ENCODE measurements at places on chromosomes 6 and 20.

DNA sequence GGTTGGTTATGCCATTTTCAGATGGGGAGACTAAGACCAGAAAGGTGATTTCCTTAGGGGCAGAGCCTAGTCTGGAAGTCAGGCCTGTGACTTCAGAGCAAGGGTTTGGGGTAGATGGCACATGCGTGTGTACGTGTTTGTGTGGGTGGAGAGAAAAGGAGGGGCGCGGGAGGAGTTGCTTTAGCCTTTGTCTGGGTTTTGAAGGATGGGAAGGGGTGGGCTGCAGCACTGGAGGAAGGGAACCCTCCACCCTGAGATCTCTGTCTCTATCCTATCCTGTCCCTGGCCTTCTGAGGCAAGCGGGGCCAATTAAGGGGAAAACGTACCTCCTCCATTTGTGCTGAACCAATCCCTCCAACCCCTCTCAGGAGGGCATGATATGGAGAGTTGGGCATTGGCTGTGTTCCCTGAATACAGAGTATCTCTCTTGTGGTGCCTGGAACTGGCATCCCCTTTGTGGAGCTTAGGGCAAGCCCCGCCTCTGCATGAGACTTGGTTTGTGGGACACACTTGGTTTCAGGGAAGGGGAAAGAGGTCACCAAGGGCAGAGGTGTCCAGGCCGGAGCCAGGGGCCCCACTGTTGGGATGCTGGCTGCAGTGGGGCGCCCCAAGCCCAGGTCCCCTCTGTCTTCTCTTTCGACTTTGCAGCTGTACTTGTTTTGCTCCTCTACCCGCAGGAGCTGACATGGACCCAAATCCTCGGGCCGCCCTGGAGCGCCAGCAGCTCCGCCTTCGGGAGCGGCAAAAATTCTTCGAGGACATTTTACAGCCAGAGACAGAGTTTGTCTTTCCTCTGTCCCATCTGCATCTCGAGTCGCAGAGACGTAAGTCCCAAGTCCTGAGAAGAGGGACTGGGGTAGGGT, at the start of gene DBNDD2:
Gene DBNDD2, plus strand, starts transcription at position 507 of the 863 bp plus-strand sequence. Its CDS starts 179 bp downstream, at position 686.
- DNase-seq, result no peak

DNA sequence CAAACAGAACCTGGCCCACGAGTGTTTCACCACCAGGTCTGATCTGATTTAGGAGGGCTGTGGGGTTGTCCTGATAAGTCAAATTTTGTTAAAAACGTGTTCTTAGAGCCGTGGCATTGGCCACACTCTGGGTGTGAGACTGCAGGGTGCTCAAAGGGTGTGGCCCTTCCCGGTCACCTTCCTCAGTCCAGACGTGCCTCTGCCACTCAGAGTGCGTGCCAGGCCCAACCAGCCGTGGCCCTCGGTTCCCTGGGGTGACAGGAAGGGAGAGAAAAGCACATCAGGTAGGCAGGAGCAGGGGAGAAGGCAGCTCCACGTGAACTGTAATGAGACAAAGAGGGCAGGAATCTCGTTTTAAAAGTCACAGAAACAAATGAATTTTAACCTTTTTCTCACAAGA, 115.4 kb downstream of the FAM120B start:
- DNase-seq, result no peak

- no peak for DNase-seq
These were observed 93.7 kb downstream of the MYO6 start for GRCh38 chr6:75842732-75843131.

DNA sequence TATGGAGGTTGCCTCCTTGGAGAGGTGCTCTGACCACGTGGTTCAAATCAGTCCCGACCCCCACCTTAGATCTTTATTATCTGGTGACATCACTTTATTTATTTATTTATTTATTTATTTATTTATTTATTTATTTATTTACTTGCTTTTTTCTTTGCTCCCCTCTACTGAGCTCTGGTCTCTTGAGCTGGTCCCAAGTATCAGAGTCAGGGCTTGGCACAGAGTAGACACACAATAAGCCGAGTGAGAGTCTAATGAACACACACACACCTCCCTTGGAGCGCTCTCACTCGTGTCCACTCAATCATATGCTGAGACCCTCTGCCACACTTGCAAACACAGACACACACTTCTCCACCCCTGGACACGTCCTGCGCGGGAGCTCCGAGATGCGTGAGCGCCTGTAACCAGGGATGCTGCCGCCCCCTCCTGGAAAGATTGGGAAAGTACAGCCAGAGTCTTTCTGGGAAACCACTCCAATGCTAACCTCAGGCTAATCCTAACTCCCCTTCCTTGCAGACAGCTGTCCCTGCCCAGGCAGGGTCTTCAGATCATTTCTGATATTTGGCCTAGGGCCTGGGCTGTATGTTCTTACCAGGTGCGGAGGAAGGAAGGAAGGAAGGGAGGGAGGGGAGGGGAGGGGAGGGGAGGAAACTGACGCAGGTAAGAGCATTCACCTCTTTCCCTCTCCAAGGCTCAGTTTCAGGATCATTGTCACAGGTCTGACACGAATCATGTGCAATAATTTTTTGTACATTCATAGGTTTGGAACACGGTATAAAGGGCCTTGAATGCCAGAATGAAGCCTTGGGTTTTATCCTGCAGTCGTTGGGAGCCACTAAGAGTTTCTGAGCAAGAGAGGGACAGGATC, 70.9 kb downstream of the STK35 start:
- peak; percentile 44 for DNase-seq

GRCh38 chr6:170456886-170457698, 96.0 kb downstream of the PSMB1 start:
- DNase-seq, result no peak

DNA sequence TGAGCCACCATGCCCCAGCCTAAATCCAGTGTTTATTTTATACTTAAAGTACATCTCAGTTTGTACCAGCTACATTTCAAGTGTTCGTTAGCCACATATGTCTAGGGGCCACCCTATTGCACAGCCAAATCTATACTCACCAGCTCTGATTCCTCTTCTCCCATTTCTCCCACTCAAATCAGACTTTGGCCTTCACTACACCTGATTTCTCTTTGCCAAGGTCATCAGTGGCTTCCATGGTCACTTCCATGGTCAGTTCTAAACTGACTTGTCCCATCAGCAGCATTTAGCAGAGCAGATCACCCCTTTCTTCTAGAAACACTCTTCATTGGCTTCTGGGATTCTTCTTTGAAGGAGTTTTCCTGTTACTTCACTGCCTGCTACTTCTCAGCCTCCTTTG, 14.1 kb downstream of the GHRH start:
- DNase-seq, result no peak

GRCh38 chr6:169800668-169801395, 49.4 kb downstream of the ERMARD start:
- DNase-seq, result no peak

DNA sequence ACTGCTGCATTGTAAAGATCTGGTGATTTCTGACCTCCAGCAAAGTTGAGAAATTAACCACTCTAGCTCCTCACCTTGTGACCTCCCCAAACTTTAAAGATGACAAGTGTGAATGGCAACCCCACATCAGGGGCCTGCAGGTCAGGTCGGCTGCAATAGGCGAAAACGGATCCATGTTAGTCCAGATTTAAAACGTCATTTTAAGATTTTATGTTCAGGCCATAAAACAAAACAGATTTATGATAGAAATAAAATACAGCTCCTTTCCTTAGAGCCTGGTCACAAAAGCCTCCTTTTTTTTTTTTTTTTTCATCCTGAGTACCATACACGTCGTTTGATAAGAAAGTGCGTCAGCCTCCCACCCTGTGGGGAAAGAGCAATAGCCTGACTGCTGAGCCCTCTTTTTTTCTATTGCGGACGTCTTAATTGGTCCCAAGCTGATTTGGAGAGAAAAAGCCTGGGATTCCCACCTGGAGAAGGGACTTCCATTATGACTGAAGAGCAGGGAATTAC, 519.2 kb upstream of the NOX3 start:
- no peak for DNase-seq

DNA sequence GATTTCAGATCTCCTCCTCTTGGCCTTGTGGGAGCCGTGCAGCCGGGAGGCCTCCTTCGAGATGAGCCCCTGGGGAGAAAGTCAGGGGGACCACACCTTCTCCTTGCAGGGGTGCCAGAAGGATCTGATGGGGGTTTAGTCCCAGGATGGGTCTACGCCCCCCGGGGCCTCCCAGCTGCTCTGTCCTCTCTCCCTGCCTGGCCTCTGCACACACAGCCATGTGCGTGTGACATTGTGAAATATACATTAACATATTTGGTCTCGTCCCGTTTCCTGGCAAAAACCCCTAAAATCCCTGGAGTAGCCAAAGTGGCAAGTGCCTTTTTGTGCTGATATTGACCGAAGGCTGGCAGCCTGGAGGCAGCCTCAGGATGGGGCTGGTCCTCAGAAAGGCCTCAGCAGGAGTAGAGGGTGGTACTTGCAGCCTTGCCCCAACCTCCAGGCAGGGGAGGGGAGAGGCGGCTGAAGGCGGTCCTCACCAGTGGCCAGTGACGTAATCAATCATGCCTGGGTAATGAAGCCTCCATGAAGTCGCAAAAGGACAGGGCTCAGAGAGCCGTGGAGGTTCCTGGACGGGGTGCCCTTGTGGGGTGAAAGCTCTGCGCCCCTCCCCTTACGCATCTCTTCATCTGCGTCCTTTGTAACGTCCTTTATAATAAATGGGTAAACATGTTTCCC, 5.1 kb upstream of the HELZ2 start:
- DNase-seq, result no peak

DNA sequence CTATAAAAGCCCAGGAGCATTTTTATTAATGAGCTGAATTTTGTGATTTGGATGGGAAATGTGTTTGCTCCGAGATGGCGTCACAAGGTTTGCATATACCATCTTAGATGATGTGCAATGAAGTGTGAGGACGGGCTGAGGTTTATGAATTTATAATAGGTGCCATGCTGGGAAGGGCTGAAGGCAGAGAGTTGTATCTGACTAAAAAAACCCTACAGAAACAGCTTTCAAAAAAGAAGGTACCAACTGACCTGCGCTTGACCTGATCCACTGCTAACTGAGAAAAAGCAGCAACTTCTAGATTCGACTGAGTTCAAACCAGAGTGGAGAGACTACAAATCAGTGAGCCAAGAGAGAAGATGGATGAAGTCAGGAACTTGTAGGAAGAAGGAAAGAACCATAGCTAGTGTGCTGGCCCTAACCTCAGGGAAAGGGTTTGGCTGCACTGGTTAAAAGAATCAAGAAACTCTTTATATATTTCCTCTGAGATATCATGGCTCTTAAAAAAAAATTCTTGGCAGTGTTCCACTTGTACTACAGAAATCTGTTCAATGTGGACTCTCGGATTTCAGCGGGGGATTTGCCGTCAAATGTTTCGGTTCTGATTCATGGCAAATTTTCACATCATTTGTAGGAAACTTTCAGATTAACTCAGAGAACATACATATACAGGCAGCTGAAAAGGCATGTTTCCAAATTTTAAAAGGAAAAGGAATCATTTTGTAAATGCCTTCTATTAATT, 56.5 kb upstream of the HDGFL1 start:
- DNase-seq, result no peak

- DNase-seq, result peak; percentile 80
These were observed 350.5 kb downstream of the ZFAND3 start for GRCh38 chr6:38169977-38170526.

- DNase-seq, result no peak
These were observed 77.7 kb downstream of the GRM1 start for GRCh38 chr6:146106532-146106931.

DNA sequence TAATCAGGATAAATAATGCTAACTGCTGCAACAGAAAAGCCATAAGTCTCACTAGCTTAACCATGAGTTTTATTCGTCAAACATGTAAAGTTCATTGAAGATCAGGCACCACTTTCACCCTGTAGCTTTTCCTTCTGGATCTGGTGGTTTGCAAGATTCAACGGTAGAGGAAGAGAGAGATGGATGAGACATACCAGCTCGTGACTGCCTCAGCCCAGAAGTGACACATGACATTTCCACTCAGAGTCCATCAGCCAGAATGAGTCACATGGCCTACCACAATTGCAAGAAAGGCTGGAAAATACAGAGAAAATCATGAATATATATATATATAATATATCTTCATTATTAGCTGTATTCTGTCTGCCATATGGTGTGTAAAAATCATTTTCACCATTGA, 29.0 kb downstream of the SPTLC3 start:
- no peak for DNase-seq

DNA sequence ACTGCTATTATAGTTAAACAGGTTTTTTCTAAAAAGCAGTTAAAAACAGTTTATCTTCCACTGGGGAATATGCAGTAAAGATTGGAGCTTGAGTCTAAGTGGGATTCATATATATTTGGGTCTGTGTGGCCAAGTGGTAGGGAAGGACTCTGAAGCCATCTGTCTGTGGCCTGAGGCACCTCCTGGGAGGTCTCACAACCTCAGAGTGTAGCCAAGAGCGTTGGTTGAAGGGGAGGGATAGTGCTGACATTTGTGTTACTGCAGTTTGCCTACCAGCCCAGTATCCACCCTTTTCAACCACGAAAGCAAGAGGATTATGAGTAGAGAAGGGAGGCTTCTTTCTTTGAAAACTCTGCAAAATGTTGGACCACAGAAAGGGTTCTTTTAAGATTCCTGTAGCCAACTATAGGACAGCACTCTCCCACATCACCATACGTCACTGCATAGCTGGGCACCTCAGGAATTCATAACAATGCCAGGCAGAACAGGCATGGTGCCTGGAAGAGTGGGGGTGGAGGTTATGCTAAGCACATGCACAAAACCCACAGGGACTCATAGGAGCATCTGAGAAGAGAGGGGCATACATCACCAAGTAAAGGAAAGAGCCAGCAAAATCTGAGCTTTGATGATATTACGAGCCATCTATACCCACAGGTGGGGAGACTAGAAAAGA, 90.5 kb upstream of the HEY2 start:
- no peak for DNase-seq

DNA sequence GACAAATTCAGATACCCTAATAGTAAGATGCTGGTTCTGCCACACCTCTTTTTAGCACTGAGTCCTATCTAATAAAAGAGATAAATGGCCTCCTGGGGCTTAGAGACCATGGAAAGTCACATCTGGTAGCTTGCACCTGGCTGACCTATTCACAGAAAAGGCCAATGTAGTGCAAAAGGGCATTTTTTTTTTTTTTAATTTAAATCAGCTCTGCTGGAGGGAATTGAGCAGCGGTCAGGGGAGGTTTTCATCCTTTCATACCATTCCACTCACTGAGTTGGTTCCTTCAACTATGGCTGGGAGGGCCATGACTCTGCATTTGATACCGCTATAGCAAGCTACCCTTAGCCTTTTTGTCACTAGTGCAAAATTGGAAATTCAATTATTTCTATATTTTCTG, 20.1 kb upstream of the HS3ST5 start:
- DNase-seq, result no peak

DNA sequence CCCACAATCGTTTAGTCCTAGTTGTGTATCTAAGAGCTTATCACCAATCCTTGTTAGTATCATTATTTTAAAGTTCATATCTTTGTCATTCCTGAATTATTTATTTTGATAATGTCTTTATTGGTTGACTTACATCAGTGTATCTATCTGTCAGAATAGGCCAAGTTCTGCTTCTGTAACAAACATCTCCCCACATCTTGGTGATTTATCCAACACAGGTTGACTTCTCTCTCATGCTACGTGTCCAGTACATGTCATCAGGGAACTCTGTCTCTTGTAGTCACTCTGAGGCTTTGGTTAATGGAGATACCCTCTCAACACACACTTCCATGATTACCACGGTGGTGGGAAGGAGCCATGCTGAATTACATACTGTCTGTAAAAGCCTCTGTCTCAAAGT, 38.4 kb downstream of the BANF2 start:
- DNase-seq, result no peak

Measured in NCI-H1436 (cell line).